ENCODE measurements at places on chromosomes 16 and 17.

DNA sequence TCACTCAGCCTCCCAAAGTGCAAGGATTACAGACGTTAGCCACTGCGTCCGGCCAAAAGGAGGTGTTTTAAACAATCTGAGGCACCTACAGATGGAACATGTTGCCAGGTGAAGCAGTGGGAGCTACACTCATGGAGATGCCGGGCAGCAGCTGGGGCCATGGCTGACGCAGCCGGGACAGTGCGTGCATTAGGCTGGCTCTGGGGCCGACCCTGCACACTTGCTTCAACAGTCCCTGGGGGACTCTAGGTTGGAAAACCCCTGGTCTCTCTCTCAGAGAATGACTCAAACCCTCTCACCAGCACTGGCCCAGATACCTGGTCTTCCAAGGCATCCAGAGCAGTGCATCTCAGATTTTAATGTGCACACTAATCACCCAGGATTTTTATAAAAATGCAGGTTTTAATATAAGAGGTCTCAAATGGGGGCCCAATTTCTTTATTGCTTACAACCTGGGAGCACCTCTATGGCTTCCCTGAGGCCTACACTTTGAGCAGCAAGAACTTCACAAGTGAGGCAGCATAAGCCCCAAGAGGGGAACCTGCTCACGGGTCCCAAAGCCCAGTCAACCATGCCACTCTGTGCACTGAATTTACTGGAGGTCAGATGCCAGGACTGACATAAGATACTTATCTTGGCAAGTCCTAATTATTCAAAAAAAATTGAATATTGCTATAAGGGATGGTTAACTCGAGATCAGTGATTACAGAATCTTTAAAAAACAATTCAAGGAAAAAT is 70.8 kb upstream of the TRAP1 start:
- no peak for DNase-seq

DNA sequence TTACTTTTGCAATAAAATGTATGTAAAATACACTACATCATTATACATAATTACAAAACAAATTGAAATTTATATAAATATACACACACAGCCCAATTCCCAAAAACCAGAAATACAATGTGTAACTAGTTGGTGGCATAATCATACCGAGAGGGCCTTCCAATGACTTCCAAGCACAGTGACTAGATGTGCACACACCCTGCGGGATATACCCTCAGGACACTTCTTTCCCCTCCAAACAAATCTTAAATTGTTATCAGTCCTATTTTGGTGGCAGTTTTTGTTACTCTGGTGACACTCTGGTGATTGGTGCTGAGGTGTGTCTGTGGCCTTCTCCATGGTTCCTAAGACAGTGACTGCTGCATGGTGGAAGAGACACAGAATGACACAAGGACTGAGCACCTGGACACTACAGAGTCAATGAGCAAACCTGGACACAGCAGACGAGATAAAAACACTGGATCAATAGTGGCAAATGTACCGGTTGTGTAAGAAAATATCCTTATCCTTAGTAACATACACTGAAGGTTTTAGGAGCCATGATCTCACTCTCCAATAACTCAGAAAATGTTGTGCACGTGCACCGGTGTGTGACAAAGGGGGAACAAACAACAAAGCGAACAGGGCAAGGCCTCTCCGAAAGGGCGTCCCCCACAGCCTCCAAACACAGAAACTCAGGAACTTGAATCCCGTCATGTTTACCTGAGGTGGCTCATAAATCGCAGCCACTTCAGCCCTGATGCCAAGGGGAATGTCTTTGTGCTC is 32.9 kb downstream of the NPLOC4 start:
- no peak for DNase-seq

DNA sequence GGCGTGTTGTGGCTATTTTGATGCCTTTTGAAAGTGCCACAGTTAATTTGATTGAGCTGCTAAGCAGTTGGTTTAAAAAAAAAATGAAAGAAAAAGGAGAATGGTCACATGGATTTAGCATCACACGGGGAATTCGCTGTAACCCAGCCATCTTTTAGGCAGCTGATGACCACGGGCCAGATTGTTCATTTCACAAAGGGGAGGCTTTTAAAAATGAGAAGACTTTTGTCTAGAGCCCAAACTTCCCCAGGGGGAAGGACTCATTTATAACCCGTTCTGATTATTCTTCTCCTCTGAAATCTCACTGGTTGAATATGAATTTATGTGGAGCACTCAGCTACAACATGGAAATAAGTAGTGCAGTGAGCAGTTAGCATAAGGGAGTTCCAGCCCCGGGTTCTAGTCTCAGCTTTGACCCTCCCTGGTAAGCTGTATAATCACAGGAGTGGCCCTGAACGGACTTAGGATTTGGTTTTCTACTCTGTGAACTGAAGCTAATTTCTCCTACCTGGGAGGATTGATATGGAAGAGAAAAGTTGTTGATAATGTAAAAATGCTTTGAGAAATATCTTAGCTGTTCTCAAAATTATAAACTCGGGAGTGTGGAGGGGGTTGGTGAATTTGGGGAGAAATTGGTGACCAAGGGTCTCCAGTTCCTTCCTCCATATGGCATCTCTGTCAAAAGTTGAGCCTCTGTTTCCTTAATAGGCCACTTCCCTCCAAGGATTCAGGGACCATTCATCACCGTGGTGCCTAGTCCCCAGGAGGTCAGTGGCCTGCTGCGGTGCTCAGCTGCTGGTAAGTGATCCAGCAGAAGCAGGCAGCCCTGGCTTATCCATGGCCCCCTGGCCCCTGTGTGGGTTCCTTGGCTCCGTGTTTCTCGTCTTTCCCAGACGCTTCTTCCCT is 76.4 kb upstream of the TBX2 start:
- DNase-seq, result no peak

DNA sequence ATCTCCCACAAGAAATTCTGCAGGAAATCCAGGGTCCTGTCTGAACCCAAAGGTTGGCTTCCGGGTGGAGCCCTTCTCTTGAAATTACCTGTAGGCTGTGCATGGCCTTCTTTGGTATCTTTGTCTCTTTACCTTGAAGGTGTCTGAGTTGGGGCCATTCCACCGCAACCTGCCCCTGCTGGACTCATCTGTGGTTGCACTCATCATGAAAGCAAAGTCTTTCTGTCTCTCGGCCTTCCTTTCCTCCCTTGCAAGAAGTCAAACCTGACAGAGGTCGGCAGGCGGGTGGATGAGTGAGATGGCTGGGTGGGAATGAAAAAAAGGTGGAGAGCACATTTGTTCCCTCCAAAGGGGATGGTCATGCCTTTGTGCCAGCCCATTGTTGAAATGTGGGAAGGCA is 25.1 kb downstream of the SALL1 start:
- no peak for DNase-seq

- no peak for DNase-seq
Observed at GRCh38 chr16:3161235-3162018, 26.6 kb upstream of the OR1F1 start.

- no peak for DNase-seq
Observed at GRCh38 chr17:33398386-33398785, 105.3 kb upstream of the ASIC2 start.

DNA sequence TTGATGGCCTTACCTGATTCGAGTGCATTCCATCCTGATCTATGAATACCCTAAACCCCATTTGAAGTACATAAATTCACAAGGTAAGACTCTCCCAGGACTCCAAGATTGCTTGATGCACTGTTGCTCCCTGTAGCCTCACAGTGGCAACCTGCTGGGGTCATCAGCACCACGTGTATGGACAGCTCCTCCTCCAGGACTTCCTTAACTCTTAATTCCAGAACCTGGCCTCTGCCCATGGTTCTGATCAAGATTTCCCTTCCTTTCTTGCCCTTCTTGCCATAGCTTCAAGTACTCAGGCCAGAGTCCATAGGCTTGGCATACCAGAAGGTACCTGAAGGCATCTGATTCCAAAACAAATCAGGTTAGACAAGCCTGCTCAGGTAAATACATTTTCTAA is 34.0 kb upstream of the NLK start:
- DNase-seq, result no peak

- no peak for DNase-seq
Observed at GRCh38 chr17:81484195-81484979, 28.2 kb downstream of the ACTG1 start.

DNA sequence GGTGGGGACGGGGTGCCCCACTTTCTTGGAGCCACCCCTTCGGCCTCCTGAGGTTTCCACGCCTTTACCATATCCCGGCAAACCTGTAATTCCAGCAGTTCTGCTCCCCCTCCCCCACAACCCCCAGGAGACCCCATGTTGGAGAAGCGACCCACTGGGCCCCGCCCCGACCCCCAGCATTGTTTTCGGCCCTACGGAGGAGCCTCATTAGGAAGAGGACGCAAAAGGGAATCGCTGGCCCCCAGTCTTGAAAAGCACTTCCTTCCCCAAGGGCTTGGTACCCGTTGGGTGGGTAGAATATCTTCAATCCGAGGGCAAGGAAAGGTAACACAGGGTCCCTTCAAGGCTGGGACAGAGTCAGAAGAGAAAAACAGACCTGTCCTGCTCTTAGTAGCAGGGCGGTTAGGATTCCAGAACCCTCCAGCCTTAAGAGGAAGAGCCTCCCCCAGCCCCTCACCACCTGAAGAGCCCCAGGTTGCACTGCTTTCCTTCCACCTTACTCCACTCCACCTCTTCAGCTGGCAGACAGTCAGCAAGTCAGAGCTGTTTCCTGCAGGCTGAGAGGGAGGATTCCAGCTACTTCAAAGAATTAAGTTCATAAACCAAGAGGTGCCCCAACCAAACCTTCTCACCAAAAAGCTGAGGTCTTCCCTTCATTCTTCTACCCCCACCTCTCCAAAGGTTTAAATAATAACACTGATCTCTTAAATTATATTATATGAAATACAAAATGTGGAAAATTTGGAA is 803 bp upstream of the TLCD2 start:
- DNase-seq, result no peak

GRCh38 chr17:62627904-62628633 is 599 bp downstream of the MRC2 start:
- DNase-seq, result no peak

GRCh38 chr16:77219437-77219836 is 20.2 kb downstream of the SYCE1L start:
- DNase-seq, result no peak

GRCh38 chr17:4535667-4536258 is 19.4 kb downstream of the MYBBP1A start:
- DNase-seq, result no peak

GRCh38 chr17:80986046-80986445 is 5.6 kb upstream of the CHMP6 start:
- DNase-seq, result no peak

- DNase-seq, result no peak
Observed at GRCh38 chr16:58451265-58451689, 48.7 kb upstream of the NDRG4 start.

DNA sequence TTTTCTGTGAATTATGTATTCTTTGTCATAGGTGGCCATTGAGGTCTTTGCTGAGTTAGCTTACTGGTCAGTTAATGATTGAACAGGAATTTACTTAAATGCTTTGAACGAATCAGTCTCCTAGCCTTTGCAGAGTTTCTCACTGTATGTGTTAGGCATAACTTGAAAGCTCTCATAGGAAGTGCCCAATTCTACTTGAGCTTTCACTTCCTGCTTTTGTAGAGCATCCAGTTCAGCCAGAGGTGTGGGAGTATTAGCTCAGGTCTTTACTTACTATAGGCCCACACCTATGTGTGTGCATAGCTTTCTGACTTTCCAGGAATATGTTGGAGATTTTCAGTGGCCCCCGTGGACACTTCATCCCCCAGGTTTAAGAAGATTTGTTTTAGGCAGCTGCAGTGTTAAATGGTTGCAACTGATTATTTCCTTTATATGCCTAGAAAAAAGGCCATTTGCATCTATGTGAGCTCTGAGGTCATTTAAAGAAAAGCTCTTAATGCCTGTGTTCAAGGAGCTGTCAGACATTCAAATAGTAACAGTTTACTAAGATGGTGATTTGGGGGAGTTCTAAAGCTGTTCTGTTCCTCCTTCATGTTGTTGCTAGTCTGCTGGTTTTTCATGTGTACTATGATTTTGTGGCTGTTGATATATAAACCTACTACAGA is 62.3 kb downstream of the PHKB start:
- DNase-seq, result no peak

GRCh38 chr16:19940195-19940594 is 55.5 kb upstream of the GPRC5B start:
- no peak for DNase-seq

DNA sequence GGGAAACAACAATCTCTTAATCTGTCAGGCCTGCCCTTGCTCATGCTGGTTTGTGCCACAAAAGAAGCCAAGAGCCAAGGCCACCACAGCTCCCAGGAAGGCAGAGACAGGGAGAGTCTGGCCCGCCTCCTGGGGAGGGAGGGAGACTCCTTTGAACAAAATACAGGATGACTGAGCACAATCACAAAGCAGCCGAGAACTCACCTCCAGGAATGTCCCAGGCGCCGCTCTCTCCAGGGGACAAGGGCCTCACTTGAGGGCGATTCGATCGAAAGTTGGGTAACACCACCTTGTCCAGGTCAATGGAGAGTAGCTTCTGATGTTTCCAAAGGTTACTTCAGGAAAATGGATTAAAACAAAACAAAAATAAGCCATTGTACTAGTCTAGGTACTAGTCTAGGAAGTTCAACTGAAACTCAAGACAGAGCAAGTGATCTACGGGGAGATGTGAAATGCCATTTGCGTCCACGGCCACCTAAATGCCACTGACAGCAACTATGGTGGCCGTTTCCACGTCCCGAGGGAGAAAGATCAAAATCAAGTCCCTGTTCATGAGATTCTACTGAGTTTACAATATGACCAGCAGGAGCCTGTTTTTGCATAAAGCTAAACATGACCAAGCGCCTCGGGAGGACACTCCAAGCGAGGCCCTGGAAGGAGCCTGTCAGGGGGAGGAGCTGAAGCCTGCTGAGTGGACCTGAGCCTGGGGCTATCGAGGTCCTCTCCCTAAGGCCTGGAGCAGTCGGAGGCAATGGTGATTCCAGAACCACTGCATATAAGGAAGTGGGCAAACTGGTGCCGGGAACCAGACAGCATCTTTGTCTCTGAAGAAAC is 13.4 kb upstream of the SLC38A8 start:
- DNase-seq, result no peak

GRCh38 chr16:85159179-85159980 is 47.1 kb upstream of the CIBAR2 start:
- no peak for DNase-seq

DNA sequence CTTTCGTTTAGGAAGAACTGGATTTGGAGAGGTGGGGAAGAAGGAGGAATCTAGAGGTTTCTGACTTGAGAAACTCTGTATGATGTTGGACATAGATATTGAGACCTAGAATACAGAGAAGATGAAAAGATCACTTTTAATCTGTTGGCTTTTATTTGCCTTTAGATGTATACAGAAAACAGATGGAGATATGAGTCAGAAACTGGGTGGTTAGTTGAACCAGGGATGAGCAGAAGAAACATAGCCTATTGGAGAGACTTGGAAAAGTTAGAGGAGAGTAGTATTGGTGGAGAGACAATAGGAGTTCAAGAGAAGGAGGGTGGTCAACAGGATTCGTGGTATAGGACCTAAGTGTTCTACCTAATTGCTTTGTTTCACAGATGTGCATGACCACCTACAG is 5.1 kb downstream of the PHAF1 start:
- no peak for DNase-seq

GRCh38 chr17:56322991-56323390 is 169.7 kb downstream of the ANKFN1 start:
- no peak for DNase-seq
